Mesendoderm (in vitro differentiated cells): ENCODE measurements at places on chromosomes 2 and 18.

- DNase-seq, result peak; percentile 36
These were observed 26.1 kb downstream of the RAB31 start for GRCh38 chr18:9734189-9734588.

- no peak for DNase-seq
These were observed 457.6 kb upstream of the SOX11 start for GRCh38 chr2:5234563-5234962.

DNA sequence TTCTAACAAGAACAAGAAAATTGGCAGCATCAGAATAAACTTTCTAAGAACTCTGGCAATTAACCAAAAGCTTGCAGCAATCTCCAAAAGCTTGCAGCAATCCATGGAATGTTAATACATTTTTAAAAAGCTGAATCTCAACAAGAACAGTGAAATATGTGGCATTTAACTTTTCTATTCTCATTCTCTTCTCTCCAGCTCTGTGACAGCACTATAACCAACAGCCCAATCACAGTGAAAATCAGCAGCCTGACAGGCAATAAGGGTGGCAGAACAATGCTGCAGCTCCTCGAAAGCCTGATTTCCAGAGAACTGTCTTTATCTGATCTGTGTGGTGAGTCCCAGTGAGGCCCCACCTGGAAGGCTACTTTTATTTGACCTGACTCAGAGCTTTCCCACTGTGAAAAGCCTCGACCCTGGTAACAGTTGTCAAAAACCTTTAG, 60.0 kb downstream of the TMEM131 start:
- DNase-seq, result peak; percentile 93

- peak; percentile 74 for DNase-seq
These were observed 29.3 kb upstream of the FOXI3 start for GRCh38 chr2:88481691-88482336.

GRCh38 chr2:122753336-122753735, 997.9 kb downstream of the TSN start:
- no peak for DNase-seq

DNA sequence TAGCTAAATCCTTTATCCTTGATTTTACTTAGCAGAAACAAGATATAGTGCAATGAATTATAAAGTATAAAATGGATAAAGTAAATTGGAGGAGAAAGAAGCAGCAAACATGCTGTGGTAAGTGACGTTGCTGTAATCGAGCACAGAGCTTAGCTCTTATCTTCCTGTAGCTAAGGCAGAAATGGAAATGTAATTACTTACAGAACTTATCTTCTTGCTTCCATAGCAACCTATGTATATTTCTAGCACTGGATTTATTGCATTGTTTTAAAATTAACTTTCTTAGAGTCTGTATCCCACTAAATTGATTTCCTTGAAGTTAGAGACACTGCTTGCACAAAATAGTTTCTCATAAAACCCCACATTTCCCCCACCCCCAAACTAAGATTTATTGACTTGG, 130.6 kb upstream of the MC4R start:
- DNase-seq, result no peak

- DNase-seq, result no peak
These were observed 394.1 kb downstream of the TRIB2 start for GRCh38 chr2:13110825-13111224.

DNA sequence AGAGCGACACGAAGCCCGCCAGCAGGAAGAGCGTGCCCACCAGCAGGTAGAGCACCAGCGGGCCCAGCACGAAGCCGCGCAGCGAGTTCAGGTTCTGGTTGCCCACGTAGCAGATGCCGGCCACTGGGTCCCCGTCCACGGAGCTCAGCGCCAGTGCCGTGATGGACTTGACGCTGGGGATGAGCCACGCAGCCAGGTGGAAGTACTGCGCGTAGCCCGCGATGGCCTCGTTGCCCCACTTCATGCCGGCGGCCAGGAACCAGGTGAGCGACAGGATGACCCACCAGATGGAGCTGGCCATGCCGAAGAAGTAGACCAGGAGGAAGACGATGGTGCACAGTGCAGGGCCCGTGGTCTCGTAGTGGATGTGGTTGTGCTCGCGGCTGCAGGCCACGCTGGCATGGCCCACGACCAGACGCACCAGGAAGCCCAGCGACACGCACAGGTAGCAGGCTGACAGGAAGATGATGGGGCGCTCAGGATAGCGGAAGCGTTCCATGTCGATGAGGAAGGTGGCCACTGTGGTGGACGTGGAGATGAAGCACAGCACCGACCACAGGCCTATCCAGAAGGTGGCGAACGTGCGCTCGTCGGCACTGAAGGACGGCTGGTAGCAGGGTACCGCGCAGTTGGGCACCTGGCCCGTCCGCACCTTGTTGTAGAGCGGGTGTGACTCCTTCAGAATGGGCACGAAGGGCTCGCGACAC, 2.1 kb downstream of the FZD5 start:
- DNase-seq, result peak; percentile 79

DNA sequence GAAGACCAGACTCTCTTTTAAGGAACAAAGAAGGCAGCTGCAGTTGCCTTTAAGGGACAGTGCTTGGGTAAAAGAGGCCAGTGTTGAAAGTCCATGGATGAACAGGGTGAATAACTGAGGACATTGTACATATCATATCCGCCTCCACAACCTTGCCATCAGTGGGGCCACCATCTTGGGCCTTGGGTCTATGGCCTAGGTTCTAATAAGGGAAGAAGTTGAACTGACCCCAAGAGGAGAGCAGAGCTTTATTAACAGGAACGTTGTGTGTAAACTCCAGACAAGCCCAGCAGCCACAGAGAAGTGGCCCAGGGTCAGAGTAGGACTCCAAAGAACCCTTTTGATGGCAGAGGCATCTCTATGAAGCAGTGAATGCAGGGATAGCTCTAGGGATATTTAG, 332.8 kb downstream of the CYP26B1 start:
- no peak for DNase-seq

- no peak for DNase-seq
These were observed 82.6 kb downstream of the C18orf54 start for GRCh38 chr18:54440292-54440691.

DNA sequence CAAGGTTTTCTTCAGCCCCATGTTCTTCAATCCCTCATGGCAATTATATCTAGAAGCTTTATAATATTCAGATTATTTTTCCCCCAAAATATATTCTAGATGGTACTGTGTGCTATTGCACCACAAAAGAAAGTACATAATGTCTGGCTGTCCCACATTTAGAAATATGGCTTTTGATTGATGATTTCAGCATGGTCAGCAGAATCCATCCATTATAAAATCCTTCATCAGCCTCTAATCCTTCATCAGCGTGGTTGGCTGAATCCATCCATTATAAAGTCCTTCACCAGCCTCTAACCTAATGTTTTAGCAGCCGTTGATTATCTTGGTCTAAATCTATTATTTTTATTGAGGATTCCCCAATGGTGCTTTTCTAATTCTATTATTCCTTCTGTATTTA, 23.3 kb upstream of the HAAO start:
- DNase-seq, result no peak

DNA sequence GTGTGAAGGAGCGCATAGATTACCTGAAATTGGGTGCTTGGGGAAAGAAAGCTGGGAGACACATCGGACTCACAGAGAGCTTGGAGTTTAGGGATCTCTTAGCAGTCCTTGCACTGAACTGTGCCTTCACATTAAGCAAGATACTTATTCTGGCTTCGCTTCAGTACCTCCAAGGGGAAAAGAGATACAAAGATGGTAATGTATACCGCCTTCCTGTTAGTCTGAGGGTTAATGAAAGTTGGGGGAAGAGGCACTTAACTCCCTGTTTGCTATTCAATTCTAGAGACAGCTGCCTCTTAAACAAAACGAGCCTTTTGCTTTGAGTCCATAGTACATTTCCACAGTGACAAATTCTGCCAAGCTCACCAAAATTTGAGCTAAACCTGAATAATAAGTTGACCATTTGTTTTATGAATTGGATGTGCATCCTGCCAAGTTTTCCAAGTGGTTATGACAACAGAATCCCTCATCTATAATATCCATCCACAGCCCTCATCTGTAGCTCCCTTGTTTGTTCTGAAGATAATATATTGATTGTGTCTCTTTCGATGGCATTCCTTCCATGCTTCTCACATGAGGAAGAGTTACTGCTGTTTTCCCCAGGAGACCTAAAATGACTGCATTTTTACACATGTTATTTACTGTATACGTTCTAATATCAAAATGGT, 287.1 kb upstream of the ATP5MC3 start:
- no peak for DNase-seq

GRCh38 chr2:42906557-42907411, 114.4 kb upstream of the HAAO start:
- DNase-seq, result peak; percentile 72

- DNase-seq, result no peak
These were observed 445.7 kb upstream of the SLC14A2 start for GRCh38 chr18:45169610-45170009.

GRCh38 chr2:2800697-2801096, 469.6 kb upstream of the MYT1L start:
- DNase-seq, result no peak

DNA sequence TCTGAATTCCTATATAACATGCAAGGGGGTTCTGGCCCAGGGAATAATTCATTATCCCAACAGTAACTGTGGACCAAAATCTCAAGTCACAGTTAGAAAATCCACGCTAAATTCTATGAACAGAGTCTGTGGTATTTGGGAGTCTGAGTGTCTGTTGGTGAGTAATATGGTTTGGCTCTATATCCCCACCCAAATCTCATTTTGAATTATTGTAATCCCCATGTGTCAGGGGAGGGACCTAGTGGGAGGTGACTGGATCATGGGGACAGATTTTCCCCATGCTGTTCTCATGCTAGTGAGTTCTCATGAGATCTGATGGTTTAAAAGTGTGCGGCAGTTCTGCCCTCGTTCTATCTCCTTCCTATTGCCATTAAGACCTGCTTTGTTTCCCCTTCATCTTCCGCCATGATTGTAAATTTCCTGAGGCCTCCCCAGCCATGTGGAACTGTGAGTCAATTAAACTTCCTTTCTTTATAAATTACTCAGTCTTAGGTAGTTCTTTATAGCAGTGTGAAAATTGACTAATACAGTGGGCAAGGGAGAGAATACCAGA, 68.3 kb downstream of the NBAS start:
- no peak for DNase-seq

GRCh38 chr2:170928036-170928823, 823 bp upstream of the GORASP2 start:
- DNase-seq, result peak; percentile 66

DNA sequence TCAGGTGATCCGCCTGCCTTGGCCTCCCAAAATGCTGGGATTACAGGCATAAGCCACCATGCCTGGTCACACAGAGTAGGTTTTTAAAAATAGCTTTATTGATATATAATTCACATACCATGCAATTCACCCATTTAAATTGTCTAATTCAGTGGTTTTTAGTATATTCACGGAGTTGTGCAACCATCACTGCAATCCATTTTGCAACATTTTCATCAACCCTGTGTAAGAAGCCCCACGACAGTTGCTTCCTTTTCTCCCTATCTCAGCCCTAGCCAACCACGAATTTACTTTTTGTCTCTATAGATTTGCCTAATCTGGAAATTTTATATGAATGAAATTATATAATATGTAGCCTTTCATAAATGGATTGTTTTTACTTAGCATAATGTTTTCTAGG, 266.4 kb downstream of the NAPG start:
- no peak for DNase-seq

DNA sequence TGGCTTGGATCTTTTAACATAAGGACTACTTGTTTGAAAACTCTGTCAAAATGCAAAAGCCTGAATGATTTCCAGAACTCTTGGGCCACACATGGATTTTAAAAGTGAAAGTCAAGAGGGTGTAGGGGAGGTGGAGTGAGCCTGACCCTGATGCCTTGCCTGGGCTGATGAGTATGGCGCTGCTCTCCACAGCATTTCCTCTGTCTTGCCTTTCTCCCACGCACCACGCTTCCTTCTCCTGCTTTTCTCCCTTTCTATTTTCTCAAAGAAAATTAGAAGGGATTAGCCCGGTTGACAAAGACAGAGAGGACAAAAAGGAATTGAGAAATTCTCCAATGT, 207.0 kb upstream of the CCDC68 start:
- no peak for DNase-seq

- peak; percentile 87 for DNase-seq
These were observed 141.9 kb downstream of the ANKRD44 start for GRCh38 chr2:197168705-197169104.

DNA sequence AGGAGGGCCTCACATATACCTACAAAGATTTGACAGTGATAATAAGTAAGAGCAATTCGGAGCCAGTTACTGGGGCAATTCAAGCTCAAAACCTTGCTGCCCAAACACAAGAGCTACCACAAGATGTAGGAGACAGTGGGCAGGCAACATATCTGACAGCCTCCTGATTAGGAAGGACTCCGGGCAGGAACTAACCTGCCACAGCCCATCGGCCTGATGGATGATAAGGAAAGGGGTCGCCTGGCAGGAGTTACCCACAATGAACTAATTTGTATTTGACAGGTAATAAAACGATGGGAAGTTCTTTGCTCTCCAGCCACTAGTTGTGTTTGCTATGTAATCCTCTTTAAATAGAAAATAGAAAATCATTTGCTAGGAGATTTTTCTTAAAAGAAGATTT, 100.2 kb downstream of the ARHGAP15 start:
- peak; percentile 57 for DNase-seq

DNA sequence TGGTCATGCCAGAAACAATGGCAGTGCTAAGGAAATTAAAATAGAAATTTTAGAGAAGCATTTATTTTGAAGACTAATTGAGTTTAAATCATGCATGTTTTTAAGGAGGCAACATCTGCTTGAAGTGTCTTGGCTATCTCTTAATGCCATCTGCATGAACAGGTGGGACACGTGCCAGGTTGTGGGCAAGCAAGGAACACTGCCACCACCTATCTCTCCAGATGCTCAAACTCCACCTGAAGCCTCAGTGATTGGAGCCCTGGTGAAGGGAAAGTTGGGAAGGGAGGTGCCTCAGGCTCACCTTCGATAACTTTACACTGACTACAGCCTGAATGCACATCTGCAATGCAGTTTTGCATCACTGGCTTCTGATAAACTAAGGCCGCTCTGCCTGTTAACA, 91.5 kb downstream of the TPGS2 start:
- no peak for DNase-seq

DNA sequence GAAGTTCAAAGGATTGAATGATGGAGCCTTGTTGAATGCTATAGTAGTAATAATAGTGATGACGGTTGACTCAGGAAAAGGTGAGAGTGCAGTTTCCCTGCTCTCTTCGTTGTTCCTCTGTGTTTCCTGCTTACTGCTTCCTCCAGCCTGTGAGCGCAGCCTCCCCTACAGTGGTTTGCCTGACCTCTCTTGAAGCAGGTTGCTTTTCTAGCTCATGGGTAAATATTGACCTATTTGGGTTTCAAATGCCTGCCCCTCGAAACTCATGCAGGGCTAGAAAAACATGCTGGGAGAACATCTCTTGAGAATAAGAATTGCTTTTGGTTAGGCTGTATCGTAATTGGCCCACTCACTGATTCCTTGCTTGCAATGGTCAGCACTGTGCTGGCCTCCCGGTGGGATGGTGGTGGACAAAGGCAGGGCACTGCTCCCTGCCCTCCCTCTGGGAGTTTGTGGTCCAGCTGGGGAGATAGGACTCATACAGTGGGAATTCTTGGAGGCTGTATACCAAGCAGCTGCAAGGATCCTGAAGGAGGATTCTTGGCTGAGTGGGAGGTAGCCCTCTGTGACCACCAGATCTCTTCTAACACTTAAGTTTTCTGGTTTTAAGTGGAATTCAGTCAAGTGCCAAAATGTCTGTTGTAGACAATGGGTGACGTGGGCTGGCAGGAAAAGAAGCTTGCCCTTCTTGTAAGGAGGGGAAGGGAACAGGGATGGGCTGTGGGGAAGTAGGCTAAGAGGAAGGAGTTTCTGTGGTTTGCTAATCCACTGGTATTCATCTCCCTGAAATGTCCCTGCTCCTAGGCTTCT, 5.4 kb upstream of the RNF181 start:
- DNase-seq, result no peak

- DNase-seq, result no peak
These were observed 10.6 kb upstream of the SNORC start for GRCh38 chr2:232859385-232859916.
